ENCODE measurements at places on chromosomes 12 and 14. TPM values are rescaled to one million over a fixed set of nuclear protein-coding genes. Genes with fewer than 3 reads are reported as not detected.

DNA sequence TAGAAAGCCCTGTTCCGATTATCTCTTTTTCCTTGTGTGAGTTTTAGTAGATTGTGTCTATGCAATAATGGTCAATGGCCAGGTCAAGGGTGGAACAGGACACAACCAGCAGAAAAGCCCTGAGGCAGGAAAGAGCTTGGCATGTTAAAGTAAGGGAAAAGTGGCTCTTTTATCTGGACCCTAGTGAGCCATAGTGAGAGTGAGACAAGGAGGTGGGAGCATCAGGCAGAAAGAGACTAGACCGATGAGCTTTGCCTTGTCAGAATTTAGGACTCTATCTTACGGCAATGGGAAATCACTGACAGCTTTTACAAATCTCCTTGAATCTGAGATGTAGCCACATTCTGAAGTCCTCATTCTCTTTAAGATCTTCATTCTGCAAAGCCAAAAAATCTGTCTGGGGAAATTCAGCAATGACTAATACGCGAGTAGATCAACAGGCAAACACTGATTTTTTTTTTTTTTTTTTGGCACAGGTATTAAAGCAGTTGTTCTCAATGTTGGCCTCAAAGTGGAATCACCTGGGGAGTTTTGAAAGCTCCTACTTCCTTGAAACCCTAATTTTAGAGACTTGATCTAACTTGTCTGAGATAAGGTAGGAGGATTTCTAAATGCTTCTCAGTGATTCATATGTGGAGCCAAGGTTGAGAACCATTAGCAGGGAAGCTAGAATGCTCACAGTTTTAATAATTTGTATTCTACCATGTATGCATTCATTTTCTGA, 33.9 kb downstream of the TMEM19 start:
- no peak overlapping the region for H3K27ac ChIP-seq
- no peaks in the 10 kb centered on the region for H3K36me3 ChIP-seq
- H3K4me3 ChIP-seq: no peak overlapping the region
- H3K27me3 ChIP-seq: no peaks in the 10 kb centered on the region
- no peak for DNase-seq

- no peak overlapping the region for H3K27ac ChIP-seq
- peak overlapping the region; percentile 44 for H3K4me3 ChIP-seq
- no peaks in the 10 kb centered on the region for H3K36me3 ChIP-seq
- peaks cover 30% of the 10 kb centered on the region for H3K27me3 ChIP-seq
These were observed 393 bp downstream of the SYT1 start for GRCh38 chr12:78864870-78865463.

GRCh38 chr12:113060336-113060960, 3.9 kb downstream of the DTX1 start:
- H3K27ac ChIP-seq: no peak overlapping the region
- H3K27me3 ChIP-seq: peaks cover 60% of the 10 kb centered on the region
- H3K36me3 ChIP-seq: no peaks in the 10 kb centered on the region
- DNase-seq: peak; percentile 19
- peaks cover 9% of the 10 kb centered on the region for H3K4me1 ChIP-seq

GRCh38 chr12:93790472-93791152, 113.4 kb downstream of the CRADD start:
- H3K4me1 ChIP-seq: peaks cover 5% of the 10 kb centered on the region
- no peaks in the 10 kb centered on the region for H3K27me3 ChIP-seq
- H3K36me3 ChIP-seq: no peaks in the 10 kb centered on the region
- H3K4me3 ChIP-seq: no peak overlapping the region

Gene UNC79
- 0.09 TPM for total RNA-seq

Gene MANSC1
- 26.4 TPM for total RNA-seq

GRCh38 chr14:53894456-53894855, 62.2 kb downstream of the BMP4 start:
- H3K4me1 ChIP-seq: no peaks in the 10 kb centered on the region
- H3K36me3 ChIP-seq: no peaks in the 10 kb centered on the region
- H3K27ac ChIP-seq: no peak overlapping the region

GRCh38 chr12:11916771-11917170, 154.0 kb upstream of the BCL2L14 start:
- DNase-seq: no peak
- H3K27ac ChIP-seq: no peak overlapping the region
- no peak overlapping the region for H3K4me3 ChIP-seq
- no peaks in the 10 kb centered on the region for H3K36me3 ChIP-seq
- no peaks in the 10 kb centered on the region for H3K27me3 ChIP-seq

DNA sequence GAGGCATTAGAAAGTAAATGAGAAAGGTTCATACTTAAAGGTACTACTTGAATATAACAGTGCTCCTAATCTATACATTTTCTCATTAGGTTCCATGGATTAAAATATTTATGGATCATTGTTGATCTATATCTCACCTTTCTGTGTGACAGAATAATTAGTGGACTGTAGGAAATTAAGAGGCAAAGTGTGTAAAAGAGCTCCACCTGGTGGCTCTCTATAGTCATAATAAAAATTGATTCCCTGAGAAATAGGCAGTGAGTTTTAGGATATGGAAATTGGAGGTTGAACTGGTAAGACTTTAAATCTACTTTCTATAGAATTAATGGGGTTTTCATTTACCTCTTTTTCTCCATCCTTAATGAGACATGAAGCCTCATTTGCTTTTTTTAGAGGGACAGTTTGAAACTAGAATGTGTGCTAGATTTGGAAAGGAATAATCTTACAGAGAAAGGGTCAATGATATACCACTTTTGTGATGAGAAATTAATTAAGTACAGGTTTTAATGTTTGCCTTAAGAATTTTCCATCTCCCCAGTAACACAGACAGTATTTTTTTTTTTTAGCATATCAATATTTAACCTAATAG, 11.8 kb upstream of the DERA start:
- H3K27me3 ChIP-seq: no peaks in the 10 kb centered on the region
- H3K36me3 ChIP-seq: peaks cover 90% of the 10 kb centered on the region
- no peak overlapping the region for H3K4me3 ChIP-seq
- no peak for DNase-seq
- H3K4me1 ChIP-seq: peaks cover 10% of the 10 kb centered on the region

DNA sequence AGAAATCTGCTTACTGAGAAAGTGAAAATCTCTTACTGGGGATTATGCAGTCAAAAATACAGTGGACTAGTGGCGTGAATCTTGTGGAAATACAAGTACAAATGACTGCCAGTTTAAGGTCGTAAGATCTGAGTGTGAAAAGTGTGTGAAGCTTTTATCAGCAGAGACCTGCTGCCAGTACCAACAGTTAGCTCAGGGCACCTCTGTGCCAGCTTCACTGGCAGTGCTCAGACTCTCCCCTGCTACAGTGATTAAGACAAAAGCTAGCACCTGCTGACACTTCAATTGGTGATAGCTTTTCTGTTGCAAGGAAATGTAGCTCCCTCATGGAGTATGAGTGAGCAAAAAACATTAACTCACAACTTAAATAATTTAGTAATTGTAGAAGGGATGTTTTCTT, 185.1 kb downstream of the ANO6 start:
- H3K27ac ChIP-seq: no peak overlapping the region
- H3K36me3 ChIP-seq: peaks cover 47% of the 10 kb centered on the region
- H3K27me3 ChIP-seq: no peaks in the 10 kb centered on the region
- H3K4me3 ChIP-seq: no peak overlapping the region
- H3K4me1 ChIP-seq: no peaks in the 10 kb centered on the region

DNA sequence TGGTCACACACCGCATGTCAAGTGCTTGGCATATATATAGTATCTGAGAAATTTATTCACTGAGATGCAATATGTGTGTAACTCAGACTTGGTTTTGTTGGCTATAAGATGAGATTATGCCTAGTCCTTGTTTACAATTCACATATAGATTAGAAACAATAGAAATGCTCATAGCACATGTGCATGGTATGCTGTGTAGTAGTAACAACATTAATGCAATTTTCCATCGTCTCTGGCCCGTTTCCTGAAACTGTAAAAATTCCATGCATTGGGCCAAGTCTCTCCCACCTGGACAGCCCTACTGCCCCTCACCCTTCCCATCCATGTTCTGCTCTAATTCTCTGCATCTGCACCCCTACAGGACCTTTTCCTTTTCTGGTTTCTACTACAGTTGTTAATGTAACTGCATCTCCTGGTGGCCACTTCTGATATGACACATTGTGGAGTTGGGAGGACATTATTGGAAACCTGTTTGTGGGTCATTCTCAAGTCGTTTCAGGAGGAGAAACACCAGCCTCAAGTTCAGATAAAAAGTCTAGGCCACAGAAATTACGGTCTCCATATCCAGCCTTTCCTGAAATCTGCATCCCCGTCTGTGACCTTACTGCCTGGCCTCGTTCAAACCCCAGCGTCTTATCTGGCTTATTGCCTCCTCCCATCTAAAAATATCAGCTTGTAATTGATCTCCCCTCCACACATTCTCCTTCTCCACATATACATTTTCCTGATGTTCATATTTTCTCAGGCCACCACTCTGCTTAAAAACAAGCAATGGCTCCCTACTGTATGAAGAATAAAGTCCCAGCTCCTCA, 37.5 kb downstream of the EMP1 start:
- no peak overlapping the region for H3K4me3 ChIP-seq
- no peak for DNase-seq
- H3K4me1 ChIP-seq: no peaks in the 10 kb centered on the region
- H3K27me3 ChIP-seq: no peaks in the 10 kb centered on the region
- H3K27ac ChIP-seq: no peak overlapping the region

DNA sequence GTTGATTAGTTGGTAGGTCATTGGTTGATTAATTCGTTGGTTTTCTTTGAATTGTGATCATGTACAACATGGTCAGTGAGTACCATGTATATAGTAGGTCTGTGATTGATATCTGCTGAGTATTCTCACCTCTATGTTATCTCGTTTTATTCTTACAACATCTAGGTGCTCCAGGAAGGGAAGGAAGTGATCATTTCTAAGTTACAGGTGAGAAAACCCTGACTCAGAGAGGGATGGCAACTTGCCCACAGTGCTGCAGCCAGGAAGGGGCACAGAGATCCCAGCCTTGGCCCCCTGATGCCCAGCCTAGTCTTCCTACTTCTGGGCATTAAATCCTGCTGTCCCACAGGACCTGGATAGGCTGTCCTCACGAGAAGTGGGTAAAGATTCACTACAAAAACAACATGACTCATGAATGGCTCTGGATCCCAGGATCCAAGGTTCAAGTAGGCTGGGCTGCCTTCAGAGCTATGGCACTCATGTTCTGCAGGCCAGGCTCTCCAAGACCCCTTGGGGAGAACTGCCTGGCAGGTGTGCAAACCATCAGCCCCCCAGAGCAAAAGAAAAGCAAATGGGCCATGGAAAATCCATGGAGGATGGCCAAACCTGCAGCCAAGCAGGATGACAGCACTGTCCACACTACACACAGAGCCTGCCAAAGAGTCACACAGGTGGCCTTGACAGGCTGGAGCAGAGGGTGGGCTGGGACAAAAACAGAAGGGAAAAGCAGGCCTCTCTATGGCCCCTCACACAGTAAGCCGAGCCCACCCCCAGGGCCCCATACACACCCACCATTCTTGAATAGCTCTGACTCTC, 146.2 kb downstream of the BCL11B start:
- no peak overlapping the region for H3K4me3 ChIP-seq
- H3K36me3 ChIP-seq: no peaks in the 10 kb centered on the region
- H3K4me1 ChIP-seq: peaks cover 5% of the 10 kb centered on the region
- H3K27me3 ChIP-seq: no peaks in the 10 kb centered on the region

GRCh38 chr14:54350203-54350602, 46.6 kb upstream of the CDKN3 start:
- no peak overlapping the region for H3K4me3 ChIP-seq
- H3K27ac ChIP-seq: no peak overlapping the region
- H3K27me3 ChIP-seq: no peaks in the 10 kb centered on the region
- peaks cover 3% of the 10 kb centered on the region for H3K4me1 ChIP-seq
- H3K36me3 ChIP-seq: no peaks in the 10 kb centered on the region
- DNase-seq: no peak

Gene LIN7A
- total RNA-seq: 18.9 TPM

- no peaks in the 10 kb centered on the region for H3K27me3 ChIP-seq
- DNase-seq: no peak
- no peaks in the 10 kb centered on the region for H3K4me1 ChIP-seq
- no peak overlapping the region for H3K4me3 ChIP-seq
These were observed 43.2 kb upstream of the YAF2 start for GRCh38 chr12:42281278-42281677.

DNA sequence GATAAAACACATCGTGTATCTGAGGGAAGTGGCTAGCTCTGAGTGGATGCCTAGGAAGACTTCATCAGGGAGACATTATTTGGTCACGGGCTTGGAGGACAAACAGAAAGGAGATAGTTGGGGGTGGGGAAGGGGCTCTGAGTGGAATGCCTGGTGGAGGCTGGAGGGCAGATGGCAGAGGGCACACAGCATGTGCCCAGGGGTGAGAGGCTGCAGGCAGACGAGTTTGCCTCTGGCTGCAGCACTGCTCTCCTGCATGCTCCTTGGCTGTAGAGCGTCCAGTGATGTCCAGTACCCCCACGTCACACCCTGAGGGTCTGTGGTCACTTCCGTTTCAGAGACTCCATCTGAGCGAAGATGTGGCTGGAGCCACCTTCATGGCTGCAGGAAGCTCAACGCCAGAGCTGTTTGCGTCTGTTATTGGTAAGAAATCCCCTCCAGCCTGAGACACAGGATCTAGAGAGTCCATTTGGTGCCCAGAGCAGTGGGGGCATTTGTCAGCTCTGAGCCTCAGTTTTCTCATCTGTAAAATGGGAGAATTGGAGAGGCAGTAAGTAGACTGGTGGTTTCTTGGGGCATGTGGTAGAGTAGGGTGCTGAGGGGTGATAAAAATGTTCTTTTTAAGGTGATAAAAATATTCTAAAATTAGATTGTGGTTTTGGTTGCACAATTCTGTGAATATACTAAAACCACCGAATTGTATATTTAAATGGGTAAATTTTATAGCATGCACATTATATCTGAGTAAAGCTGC, 71.7 kb upstream of the RIN3 start:
- DNase-seq: no peak
- no peaks in the 10 kb centered on the region for H3K27me3 ChIP-seq
- no peaks in the 10 kb centered on the region for H3K36me3 ChIP-seq
- no peak overlapping the region for H3K4me3 ChIP-seq

Gene SLC25A21
- 0.35 TPM for total RNA-seq

Gene STXBP6
- 27.4 TPM for total RNA-seq

GRCh38 chr12:27048822-27049752, 26.7 kb downstream of the MED21 start:
- H3K36me3 ChIP-seq: no peaks in the 10 kb centered on the region
- no peaks in the 10 kb centered on the region for H3K4me1 ChIP-seq
- no peak for DNase-seq
- no peaks in the 10 kb centered on the region for H3K27me3 ChIP-seq
- no peak overlapping the region for H3K27ac ChIP-seq

DNA sequence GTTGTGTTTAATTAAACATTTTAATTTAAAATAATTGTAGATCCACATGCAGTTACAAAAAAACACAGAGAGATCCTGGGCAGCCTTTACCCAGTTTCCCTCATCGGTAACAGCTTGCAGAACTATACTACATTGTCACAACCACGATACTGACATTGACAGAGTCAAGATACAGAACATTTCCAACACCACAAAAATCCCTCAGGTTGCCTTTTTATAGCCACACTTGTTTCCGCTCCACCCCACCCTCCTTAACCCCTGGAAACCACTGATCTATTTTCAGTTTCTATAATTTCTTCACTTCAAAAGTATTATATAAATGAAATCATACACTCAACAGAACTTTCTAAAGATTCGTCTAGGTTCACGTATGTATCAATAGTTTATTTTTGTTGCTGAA, 458.8 kb upstream of the SOX5 start:
- no peak overlapping the region for H3K27ac ChIP-seq
- H3K4me3 ChIP-seq: no peak overlapping the region
- DNase-seq: no peak
- H3K4me1 ChIP-seq: no peaks in the 10 kb centered on the region

GRCh38 chr14:24613747-24614146, 4.3 kb upstream of the GZMH start:
- H3K27ac ChIP-seq: no peak overlapping the region
- H3K4me3 ChIP-seq: no peak overlapping the region
- no peaks in the 10 kb centered on the region for H3K27me3 ChIP-seq
- no peaks in the 10 kb centered on the region for H3K36me3 ChIP-seq
- H3K4me1 ChIP-seq: no peaks in the 10 kb centered on the region

All from upper lobe of right lung (tissue), 1 donor.